ENCODE measurements at places on chromosomes 12 and 14.

GRCh38 chr12:132872975-132873421, 14.4 kb downstream of the CHFR start:
- no peak for DNase-seq

GRCh38 chr12:48000878-48001504, 3.3 kb downstream of the COL2A1 start:
- DNase-seq, result no peak

DNA sequence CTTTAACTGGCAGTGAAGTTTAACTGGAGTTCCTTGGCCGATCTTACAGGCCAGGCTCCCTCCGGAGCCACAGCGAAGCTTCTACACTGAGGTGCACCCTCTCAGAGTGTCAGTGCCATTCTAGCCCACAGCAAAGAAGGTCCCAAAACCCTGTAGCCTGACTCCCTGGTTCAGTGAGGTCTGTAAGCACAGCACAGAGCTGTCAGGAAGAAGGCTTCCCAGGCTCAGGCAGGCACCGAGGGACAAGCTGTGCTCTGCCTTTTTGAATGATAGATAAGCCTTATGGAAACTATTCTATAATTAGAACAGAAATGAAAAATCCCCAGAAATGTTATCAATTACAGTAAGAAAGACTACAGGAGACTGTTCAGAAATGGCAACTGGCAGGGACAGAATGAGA, 40.2 kb downstream of the MOK start:
- no peak for DNase-seq

GRCh38 chr12:109736552-109737108, 23.0 kb downstream of the FAM222A start:
- no peak for DNase-seq

DNA sequence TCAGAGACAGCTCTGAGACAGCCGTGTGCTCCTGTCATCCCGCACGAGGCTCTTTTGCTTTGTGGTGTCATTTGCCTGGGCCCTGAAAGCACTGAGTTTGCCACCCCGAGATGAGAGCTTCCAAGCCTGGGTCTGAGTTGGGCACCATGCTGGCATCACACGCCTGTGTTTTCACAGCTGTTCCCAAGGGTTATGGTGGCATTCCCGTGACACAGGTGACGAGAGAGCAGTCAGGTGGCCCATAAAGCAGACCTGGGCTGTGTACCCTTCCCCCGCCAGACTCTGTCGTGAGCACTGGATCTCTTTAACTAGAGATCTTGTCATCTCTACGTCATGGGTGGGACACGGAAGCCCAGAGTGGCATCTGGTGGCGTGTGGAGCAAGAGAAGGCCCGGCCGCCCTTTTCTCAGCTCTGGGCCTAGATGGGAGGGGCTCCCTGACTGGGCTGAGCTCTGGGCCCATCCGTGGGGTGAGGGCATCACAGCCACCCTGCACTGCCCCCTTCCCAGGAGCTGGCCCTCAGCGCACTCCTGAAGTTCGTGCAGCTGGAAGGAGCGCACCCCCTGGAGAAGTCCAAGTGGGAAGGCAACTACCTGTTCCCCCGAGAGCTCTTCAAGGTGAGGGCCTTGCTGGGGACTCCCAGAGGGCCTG, 2.6 kb downstream of the NOC4L start:
- no peak for DNase-seq

Data from gastrocnemius medialis (tissue), 4 donors.